ENCODE measurements at places on chromosomes 5 and 9. TPM values are rescaled to one million over a fixed set of nuclear protein-coding genes. Genes with fewer than 3 reads are reported as not detected.

MEIKIN gene
- total RNA-seq, result not detected

ADAMTS2 gene
- total RNA-seq, result 0.49 TPM

- DNase-seq, result no peak
Measured at GRCh38 chr9:127953768-127954505, 16.3 kb upstream of the DPM2 start.

- DNase-seq, result no peak
Measured at GRCh38 chr9:126702151-126703001, 88.6 kb downstream of the LMX1B start.

- DNase-seq, result no peak
Measured at GRCh38 chr9:123353041-123353440, 3.0 kb upstream of the CRB2 start.

GRCh38 chr9:7300484-7300883, 499.1 kb downstream of the DMAC1 start:
- DNase-seq, result no peak

All from RPMI7951 (cell line).